ENCODE measurements at places on chromosomes 1 and 21. TPM values are rescaled to one million over a fixed set of nuclear protein-coding genes. Genes with fewer than 3 reads are reported as not detected.

The FCRL6 gene
- total RNA-seq = 0.29 TPM

The C1orf185 gene
- not detected for total RNA-seq

The SSX2IP gene
- total RNA-seq = 4.7 TPM

The FGR gene
- 21.9 TPM for total RNA-seq

The PGBD2 gene
- 3.7 TPM for total RNA-seq

The SLC1A7 gene
- 1.7 TPM for total RNA-seq

The ACTN2 gene
- 3.7 TPM for total RNA-seq

- no peak for DNase-seq
Measured at GRCh38 chr1:119330466-119331189, 38.0 kb upstream of the HAO2 start.

DNA sequence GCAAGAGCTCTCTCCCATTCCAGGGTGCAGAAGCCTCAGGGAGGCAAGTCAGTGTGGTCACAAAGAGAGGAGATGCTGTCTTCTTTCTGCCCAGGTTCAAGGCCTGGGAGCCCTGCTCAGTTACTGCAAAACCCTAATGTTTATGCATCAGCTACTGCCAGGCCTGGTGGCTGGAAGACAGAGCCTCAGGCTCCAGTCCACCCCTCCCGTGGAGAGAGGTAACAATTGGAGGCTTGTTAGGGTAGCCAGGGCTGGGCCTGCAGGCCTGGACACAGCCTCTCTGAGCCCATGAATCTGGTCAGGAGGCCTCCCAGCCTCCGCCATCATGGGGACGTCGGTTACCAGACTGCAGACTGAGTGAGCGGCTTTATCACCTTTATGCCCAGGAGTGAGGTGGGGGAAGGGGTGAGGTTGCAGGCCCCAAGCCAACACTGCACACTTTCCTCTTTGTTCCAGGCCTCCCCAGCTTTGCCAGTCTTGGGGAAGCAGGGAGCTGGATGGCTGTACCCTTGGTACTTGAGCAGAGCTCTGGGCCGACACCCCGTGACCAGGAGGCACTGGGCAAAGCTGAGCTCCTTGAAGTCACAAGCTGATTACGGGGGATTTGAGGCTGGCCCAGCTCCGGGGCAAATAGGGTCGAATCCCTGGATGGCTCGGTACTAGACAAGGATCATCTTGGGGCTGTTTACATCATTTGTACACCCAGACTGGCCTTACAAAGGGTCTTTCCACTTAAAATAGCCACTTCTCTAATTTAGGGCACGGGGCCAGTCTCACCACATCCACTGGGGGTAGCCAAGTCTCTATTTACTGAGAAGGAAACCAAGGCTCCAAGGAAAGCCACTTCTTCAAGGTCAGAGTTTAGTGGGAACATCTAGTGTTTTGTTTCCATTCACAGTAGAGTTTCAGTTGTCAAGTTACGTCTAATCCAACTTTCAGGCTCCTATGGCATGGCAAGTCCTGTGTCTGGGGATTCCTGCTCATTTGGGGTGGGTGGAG is 5.2 kb downstream of the SLC2A1 start:
- DNase-seq = no peak

DNA sequence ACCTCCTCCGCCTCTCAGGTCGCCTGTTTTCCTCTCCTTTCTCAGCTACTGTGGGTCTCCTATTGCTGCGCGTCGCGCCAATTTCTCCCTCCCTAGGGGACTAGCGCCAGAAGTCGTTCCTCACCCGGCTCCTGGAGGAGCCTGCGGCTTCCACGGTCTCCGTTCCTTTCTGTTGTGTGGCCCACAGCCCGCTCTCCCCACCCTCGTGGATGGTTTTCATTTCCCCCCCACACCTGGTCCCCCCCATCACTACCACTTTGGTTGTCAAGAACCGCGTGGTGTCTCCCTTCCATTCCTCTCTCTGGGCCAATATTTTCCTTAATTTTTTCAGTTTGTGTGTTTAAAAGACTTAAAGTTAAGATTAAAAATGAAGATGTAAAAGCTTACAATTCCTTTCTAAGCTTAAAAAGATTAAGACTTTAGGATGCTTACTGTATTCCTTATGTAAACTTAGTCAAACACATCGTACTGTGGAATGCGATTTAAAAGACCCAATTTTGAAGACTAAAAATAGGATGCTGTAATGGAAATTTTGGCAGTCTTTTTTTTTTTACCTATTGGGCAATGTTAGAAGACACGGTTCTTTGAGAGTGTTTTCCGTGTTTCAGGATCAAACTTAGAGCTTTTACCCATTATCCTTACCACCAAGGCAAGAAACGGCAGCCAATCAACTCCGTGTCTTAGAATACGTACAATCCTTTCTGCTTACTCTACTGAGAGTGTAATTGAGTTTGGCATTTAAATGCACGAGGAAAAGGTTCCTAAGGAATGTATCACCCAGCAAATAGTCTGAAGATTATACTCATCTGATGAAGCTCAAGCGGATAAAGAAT is 773 bp downstream of the CNST start:
- DNase-seq = peak; percentile 86

GRCh38 chr1:15755021-15755645 is 3.5 kb upstream of the FBLIM1 start:
- DNase-seq = no peak

DNA sequence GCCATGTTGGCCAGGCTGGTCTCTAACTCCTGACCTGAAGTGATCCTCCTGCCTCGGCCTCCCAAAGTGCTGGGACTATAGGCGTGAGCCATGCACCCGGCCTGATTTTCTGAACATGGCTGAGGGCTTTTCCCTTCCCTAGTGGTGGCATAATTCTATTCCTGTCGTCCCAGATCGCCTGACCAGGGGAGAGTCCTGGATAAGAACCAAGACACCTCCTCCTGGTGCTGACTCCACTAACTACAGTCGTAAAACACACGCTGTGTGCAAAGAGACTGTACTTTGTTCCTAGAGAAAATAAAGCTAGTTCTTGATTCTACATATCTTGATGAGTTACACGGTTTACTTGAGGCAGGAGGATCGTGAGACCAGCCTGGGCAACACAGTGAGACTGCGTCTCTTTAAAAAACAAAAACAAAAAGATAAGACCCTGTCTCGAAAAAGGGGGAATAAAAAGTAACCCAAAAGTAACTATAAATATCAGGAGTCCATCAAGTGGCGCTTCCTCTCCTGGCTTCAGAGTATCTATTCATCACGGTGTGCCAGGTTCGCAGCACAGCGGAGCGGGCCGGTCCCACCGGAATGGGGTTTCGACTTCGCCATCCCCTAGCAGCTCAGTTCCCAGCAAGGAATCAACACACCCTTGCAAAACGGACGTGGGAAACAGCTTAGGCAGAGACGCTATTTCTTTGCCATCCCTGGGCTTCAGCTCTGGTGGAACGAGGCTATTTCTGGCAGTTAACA is 973 bp downstream of the SDF4 start:
- DNase-seq = no peak

- DNase-seq = no peak
Measured at GRCh38 chr21:33373451-33373850, 29.8 kb upstream of the IFNGR2 start.

GRCh38 chr1:27560268-27561123 is 43.4 kb downstream of the AHDC1 start:
- DNase-seq = no peak

GRCh38 chr1:7107109-7107830 is 322.0 kb downstream of the CAMTA1 start:
- no peak for DNase-seq

DNA sequence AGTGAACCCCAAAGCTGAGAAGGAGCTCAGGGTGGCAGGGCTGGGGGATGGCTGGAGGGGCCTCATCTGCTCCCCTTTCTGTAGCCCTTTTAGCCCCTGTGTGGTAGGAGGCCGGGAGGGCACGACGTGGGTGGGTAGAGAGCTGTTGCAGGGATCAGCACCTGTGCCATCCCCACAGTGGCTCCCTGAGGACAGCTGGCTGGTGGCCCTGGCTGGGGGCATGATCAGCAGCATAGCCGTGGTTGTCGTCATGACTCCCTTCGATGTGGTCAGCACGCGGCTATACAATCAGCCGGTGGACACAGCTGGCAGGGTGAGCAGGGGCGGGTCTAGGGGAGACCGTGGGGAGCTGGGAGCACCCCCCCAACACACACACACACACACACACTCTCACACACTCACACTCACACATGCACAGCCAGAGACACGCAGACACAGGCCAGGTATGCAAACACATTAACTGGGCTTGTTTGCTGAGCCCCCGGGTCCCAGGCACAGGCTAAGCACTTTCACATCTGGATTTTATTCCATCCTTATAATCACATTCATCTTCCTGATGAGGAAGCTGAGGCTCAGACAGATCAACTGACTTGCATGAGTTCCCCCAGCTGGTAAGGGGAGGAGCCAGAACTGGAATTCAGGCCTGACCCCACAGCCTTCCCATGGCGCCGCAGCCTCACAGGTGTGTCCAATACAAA is 2.5 kb downstream of the SLC25A34 start:
- no peak for DNase-seq

DNA sequence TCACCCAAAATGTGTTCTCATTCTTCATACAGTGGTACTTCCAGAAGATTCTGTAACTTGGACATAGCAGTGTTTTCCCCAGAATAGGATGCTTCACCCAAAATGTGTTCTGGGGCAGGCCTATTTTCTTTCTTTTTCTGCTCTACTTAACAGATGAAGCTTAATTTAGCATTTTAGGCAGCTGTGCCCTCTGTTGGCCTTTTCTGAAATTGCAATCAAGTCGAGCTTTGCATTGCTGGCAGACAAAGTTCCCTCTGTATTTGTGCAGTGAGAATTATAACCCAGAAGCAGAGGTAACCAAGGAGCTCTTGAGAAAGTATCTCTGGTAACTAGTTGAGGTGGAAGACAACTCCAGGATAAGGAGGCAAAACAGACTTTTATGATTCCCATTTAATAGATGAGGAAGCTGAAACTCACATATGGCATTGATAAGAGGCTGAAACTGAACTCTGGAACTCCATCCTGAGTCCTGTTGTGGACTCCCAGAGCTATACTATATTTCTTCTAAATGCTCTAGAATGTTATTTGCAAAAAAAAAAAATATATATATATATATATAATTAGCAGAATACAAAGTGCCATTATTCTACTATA is 50.3 kb upstream of the L1TD1 start:
- DNase-seq = no peak

GRCh38 chr1:44174630-44175029 is 33.2 kb upstream of the KLF18 start:
- no peak for DNase-seq

Measured in posterior vena cava (tissue), 2 donors.